ENCODE measurements at places on chromosomes 6 and 20.

- no peak for DNase-seq
These were observed 1516.4 kb upstream of the DEFB115 start for GRCh38 chr20:29740951-29741593.

DNA sequence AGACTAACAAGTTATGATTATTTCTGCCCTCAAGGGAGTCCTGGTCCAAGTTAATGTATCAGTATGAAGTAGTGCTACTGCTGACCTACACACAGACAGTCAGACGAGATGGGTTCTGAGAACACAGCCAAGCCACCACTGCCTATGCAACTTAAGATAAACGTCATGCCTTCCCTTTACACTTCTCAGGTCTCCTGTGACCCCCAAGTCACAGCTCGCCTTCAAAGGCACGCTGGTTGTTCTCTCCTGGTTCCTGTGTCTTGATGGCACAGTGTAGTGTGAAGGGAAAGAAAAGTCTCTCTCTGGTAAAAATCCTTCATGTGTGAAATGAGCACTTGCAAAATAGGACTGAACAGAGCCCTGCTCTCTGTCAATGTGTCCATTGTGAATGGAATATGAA, 377.8 kb downstream of the ADGRB3 start:
- peak; percentile 69 for DNase-seq

DNA sequence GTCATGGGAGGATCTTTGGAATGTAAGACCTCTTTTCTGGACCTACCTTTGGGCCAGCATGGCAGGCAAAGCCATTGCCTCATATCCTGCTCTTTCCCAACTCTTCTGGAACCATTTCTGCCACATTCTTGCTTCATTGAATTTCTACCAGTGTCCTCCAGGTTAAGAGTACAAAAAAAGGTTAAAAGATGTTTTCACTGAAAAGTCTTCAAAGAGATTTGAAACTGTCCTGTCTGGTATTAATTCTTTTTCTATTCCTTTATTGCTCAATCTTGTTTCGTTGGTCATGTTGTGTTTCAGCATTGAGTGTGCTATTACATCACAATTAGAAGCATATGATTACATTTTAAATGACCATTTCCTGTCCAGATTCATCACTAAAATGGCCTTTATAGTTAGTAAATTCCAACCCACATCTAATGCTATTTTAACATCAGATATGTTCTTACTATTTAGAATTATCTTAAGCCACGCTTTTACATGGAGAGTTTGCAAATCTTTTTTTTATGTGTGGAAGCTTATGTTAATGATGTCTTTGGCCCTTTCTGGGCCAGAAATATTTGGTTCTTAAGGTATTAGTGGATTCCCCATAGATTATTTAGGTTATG, 450.9 kb downstream of the GJA1 start:
- no peak for DNase-seq

- no peak for DNase-seq
These were observed 357.2 kb downstream of the CD83 start for GRCh38 chr6:14474816-14475215.

GRCh38 chr6:103783329-103783728, 1076.4 kb downstream of the HACE1 start:
- DNase-seq = no peak

GRCh38 chr6:22476811-22477390, 92.5 kb upstream of the HDGFL1 start:
- no peak for DNase-seq

DNA sequence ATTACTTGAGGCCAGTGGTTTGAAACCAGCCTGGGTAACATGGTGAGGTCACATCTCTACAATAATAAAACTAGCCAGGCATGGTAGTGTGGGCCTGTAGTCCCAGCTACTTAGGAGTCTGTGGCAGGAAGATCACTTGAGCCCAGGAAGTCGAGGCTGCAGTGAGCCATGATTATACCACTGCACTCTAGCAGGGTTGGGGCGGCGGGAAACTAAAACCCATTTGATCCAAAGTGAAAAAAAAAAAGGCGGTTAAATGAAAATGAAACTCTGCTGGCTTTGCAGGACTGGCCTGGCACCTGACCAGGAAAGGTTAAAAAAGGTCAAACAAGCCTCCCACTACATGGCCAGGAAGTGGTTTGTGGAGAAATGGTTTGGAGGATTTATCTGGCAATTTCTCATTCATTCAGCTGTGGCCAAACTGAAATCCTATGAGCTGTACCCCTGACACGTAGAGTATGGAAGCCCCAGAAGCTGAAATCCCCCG, 36.6 kb downstream of the MTRES1 start:
- DNase-seq = no peak

DNA sequence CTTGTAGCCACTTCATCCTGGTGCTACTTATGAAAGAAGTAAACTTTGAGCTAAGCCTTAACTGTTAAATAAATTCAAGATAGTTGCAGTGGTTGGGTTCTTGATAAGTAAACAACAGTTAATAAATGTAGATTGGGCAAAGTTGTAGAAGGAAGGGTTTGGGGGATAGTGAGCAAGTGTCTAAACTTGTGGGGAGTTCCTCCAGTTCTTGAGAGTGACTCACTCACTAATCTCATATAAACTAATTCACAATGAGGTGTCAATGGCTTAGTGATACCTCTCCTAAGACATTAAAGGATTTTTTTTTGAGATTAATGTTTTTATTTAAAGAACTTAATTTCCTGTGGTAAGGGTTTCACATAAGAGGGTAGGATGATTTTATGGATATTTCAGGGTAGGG, 507.4 kb downstream of the BMP2 start:
- no peak for DNase-seq
